LHCN-M2 (cell line): ENCODE measurements at places on chromosomes 1 and 21. TPM values are rescaled to one million over a fixed set of nuclear protein-coding genes. Genes with fewer than 3 reads are reported as not detected.

- no peak for DNase-seq
Measured at GRCh38 chr1:153292740-153293479, 19.8 kb downstream of the PGLYRP3 start.

GRCh38 chr1:192812420-192813209 is 3.8 kb downstream of the RGS2 start:
- no peak for DNase-seq

- DNase-seq: no peak
Measured at GRCh38 chr1:34690269-34690668, 64.6 kb upstream of the GJB5 start.

LIPI gene
- not detected in 2 replicates for total RNA-seq

SELP gene
- not detected in 2 replicates for total RNA-seq

TP53BP2 gene
- total RNA-seq: 28.5 and 35.1 TPM in 2 replicates

CA6 gene
- total RNA-seq: not detected in 2 replicates

DNTTIP2 gene
- 39.2 and 42.5 TPM in 2 replicates for total RNA-seq

- peak; percentile 24 for DNase-seq
Measured at GRCh38 chr1:194538453-194538852, 1352.0 kb upstream of the B3GALT2 start.

LHX8 gene
- not detected in 2 replicates for total RNA-seq

DNA sequence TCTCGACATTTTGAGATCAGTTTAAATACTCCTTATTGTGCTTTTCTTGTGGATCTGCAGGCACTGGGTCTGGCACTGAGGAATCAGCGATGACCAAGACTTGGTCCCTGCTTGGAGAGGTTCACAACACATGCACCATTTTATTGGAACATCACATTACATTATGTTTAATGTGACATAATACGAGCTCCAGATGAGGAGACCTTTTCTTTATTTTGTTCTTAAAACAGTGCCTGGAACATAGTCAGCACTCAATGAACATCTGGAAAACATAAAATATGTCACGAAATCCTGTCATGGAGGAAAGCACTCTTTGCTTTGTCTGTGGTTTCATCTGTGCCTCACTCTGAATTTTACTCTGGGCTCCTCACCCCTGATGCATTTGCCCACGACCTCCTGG is 110.7 kb downstream of the ST6GALNAC3 start:
- DNase-seq: no peak

CAMK2N1 gene
- 31.2 and 34.0 TPM in 2 replicates for total RNA-seq

GRCh38 chr1:211355873-211356272 is 29.2 kb downstream of the TRAF5 start:
- DNase-seq: no peak

DNA sequence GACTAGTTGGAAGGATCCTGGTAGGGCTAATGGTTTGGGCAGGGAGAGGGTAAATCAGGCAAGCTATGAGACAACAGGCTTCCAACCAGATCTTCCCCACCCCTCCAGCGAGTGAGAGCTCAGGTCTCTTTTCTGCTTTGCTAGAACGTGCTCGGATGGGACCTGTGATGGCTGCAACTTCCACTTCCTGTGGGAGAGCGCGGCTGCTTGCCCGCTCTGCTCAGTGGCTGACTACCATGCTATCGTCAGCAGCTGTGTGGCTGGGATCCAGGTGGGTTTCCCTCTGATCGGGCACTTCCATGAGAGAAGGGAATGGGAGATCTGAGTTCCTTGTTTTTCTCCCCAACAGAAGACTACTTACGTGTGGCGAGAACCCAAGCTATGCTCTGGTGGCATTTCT is 14.0 kb upstream of the SARS1 start:
- no peak for DNase-seq

- DNase-seq: no peak
Measured at GRCh38 chr1:91104712-91105111, 82.9 kb upstream of the ZNF644 start.

DNA sequence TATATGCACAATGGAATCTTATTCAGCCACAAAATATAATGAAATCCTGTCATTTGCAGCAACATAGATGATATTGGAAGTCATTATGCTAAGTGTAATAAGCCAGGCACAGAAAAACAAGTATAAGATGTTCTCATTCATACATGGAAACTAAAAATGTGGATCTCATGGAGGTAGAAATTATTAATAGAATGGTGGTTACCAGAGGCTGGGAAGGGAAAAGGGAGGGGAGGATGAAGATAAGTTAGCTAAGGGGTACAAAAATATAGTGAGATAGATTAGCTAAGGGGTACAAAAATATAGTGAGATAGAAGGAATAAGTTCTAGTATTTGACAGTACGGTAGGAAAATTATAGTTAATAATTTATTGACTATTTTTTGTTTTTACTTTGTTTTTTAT is 27.9 kb downstream of the LIN9 start:
- DNase-seq: no peak

- no peak for DNase-seq
Measured at GRCh38 chr1:235391874-235392273, 24.6 kb downstream of the TBCE start.

DNA sequence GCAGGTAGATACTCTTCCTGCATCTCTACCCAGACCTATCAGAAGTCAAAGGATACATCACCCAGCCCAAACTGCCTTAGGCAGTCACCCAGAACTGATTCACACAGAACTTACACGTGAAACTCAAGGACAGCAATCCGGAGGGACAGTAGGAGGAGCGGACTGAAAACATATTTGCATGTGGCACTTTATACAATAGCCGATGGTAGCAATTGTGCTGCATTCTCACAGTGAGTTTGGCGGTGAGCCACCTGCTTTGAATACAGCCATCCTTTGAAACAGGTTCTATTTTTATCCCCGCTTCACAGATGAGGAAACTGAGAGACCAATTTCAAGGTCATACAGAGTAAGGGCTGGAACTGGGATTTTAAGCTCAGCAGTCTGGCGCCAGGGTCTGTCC is 69.5 kb downstream of the EDEM3 start:
- DNase-seq: no peak

GRCh38 chr1:172118618-172119017 is 277.3 kb downstream of the DNM3 start:
- DNase-seq: no peak

- DNase-seq: no peak
Measured at GRCh38 chr21:45285266-45285931, 2.3 kb downstream of the POFUT2 start.

DNA sequence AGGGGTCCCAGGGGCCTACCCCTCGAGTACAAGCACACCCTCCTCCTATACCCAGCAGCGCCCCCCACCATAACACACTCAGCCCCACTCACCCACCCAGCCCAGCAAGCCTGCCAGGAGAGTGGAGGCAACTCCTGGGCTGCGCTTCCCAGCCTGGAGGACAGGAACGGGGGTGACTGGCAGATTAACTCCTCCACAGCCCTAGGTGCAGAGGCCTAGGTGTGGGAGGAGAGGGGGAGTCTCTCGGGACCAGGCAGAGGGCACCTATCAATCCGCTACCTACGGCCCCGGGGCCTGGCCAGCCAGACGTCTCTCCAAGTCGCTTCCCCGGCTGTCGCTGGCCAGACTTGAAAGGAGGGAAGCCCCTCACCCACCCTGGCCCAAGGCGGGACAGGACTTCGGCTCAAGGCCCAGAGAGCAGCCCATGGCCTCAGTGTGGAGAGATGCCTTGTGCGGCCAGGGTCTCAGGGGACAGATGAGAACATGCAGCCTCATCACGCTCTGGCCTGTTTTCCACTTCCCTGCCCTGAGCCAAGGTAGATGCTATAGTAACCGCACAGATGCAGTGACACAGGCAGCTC is 24.9 kb downstream of the MATN1 start:
- DNase-seq: no peak

- peak; percentile 79 for DNase-seq
Measured at GRCh38 chr1:44677201-44677766, 2.8 kb downstream of the ARMH1 start.

DNA sequence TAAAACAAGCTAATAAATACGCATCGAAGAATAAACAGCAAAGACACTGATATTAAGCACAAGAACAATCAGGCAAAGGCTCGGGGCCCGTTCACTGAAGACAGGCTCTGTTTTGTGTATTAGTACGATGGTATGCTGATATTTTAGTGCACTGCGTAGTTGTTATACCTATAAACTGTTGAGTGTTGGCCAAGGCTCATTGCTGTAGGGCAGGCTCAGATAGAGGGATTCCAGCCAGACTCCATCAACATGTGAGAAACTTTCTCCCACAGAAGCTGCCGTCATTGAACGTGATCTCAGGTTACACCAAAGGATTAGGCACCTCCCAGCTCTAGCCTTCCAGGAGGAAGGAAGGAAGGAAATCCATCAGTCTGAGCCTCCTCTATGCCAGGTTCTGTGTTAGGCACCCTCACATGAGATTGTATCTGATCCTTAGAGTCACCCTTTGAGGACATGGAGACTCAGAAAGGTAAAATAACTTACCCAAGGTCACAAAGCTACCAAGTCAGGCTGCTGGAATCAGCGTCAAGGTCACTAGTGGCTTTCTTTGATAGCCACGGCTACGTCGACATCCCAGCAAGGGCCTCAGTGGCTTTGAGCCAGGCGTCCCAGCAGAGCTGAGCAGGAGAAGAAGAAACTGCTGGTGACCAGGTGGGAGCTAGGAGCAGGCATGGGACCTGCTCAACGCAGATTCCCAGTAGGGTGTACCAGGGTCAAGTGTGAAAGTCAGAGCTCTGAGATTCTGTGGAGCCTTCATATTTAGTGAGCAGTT is 14.8 kb downstream of the BCAR3 start:
- peak; percentile 80 for DNase-seq

DNA sequence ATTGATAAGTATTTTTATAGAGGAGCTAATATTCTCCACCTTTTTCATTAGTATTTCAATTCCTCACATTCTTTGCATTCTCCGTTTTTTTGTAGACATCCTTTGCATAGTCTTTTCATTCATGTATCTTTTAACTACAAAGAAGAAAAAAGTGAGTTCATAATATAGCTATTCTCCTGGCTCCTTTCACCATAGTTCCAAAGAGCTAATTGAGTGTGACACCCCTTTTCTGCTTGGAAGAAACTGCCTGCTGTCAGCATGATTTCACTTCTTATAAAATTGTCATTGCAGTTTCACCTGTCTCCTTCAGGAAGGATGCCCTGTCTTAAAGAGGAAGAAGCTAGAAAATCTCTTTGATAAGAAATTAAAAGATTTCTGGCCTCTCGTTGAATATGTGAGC is 991.1 kb downstream of the KCNT2 start:
- DNase-seq: no peak

GRCh38 chr1:203367057-203367456 is 16.1 kb upstream of the FMOD start:
- no peak for DNase-seq

- peak; percentile 86 for DNase-seq
Measured at GRCh38 chr1:10528066-10529014, 53.6 kb downstream of the PEX14 start.

DNA sequence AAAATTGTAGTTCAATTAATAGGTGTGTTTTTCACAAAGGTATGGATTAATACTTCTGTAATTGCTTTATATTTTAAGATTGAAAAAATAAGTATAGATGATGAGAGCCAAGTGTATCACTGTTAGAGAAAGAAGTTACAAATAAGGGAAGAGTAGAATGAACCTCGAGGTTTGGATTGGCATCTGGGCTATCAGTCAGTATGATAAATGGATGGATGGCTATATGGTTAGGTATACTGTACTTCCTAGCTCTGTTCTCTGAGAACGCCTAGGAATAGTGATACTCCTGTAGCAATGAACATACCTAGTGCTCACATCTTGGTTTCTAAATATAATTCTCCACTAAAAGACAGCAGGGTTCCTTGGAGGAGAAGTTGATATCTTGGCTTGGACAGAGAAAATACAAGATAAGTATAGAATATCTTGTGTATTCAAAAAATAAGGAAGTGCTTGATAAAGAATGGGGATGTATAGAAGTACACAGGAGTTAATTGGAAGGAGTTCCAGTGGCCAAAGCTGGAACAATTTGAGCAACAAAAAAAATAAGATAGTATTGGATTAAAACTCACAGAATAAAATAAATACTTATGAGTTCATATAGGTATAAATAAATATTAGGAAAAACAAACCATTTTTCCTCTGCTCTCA is 12.4 kb downstream of the IPO9 start:
- DNase-seq: no peak

- DNase-seq: no peak
Measured at GRCh38 chr1:164659621-164660411, 100.8 kb downstream of the PBX1 start.

DNA sequence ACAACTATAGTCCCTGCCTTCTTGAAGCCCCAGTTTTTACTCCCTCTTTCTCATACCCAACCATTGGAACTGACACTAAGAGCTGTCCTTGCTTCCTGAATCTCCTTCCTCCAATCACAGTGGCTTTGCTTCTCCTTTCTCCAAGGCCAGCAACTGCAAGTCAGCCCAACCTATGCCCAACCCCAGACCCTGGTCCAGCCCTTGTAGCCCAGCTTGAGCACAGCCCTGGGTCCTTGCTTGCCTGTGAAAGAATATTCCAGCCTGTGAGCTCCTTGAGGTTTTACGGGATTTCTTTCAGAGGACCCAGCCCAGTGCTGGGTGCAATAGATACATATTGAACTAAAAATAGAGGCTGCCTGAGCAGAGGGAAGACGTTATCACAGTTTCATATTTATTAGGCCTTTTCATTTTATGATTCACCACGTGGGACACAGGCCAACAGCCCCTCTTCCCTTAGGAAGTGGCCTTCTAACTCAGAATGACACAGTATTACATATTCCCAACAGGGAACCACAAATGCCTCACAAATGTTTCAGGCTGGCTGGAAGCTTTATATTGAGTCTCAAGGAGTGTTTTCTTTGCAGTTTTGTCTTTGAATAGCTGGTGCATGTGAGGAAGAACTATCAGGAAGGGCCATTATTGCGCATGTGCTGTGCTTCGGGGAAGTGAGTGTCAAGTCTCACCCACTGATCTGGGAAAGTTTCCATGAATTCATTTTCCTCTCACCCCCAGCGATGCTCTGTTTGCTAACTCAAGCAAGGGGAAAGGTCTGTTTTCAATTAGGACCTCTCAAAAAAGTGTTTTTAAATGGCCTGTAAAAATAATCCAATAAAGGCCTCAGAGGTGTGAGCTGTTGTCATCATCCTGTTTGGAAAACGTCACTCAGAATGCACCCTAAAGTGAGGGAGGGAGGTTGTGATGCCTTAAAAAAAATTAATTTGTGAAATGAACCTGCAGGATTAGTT is 92.3 kb upstream of the NFIA start:
- DNase-seq: peak; percentile 83

- no peak for DNase-seq
Measured at GRCh38 chr1:183126528-183126927, 59.5 kb upstream of the LAMC2 start.

DNA sequence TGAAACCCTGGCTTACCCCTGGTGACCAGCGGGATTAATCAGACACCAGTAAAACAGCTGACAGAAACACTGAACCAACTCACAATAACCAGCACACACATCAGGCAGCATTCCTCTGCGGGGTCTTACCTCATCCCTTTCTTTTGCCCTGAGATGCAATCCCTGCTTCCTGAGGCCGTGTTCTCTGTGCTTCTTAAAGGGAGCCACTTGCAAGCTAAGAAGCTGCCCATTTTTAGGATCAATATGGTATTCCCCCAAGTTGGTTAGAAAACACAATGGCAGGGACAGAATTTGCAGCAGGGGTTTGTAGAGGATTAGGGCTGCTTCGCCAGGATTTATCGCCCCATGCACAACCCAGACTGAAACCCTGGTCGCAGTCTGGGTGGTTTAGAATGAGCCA is 74.7 kb upstream of the OLIG2 start:
- DNase-seq: no peak
